ENCODE measurements at places on chromosomes 4 and X.

GRCh38 chrX:69321789-69322188 lies 156.5 kb upstream of the PJA1 start:
- DNase-seq, result no peak

DNA sequence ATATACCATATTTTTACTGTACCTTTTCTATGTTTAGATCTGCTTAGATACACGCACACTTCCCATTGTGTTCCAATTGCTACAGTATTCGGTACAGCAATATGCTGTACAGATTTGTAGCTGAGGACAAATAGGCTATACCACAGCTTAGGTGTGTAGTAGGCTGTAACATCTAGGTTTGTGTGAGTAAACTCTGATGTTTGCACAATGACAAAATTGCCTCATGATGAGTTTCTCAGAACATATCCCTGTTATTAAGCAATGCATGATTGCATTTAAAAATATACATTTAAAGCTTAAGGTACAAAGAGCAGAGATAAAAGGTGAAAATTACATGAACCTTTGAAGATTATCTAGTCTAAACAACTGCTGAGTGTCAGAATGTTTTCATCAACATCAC lies 181.7 kb downstream of the ADGRA3 start:
- no peak for DNase-seq

DNA sequence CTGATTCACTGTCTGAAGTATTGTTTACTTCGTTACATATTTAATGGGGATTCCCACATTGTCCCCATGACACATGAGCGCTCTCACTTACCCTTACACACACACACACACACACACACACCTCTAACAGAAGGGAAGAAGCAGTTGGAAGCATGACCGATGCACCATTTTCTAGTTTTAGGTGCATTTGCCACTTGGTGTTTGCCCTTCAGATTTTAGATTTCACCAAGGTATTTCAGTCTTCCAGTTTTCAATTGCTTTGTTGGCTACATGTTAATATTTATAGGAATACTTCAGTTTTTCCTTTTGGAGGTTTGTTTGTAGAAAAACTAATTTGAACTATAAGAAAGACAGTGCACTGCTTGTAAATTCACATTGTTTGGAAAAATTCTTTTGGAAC lies 3.1 kb downstream of the POU4F2 start:
- no peak for DNase-seq

GRCh38 chr4:185859111-185859510 lies 47.1 kb upstream of the SORBS2 start:
- no peak for DNase-seq

GRCh38 chr4:115154826-115155225 lies 41.4 kb upstream of the NDST4 start:
- DNase-seq, result no peak

DNA sequence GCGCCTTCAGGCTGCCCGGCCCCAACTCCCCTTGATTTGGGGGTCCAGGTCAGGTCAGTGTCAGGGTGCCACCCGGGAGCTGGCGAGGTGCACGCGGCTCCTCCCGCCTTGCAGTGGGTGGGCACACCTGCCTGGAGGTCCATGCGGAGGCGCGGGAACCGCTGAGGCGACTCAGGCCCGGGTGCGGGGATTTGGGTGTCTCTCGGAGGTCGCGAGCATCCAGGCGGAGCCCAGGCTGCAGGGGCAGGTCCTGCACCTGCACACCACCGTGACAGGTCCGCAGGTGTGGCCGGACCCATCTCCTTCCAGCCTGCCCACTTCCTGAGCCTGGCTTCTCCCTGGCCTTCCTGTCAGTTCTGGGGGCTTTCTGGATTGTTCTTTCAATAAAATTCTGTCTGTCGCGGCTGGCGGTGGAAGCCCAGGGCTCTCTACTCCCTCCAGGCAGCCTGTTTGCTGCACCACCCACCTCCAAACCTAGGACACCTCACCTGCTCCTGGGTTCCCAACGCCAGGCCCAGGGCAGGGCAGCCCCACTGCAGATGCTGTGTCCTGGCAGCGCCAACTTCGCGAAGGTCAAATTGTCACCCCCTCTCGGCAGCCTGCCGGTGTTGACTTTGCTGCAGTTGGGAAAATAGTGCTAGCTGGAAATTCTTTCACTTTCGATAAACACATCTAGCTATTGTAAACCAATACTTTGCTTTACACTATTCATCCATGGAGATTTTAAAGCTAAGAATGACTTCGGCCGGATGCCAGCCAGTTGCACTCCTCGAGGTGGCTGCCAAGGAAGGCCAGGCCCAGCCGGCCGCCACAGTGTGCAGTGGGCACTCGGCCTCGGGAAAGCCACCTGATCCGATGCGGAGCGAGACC lies 35.9 kb downstream of the FGFRL1 start:
- DNase-seq, result no peak

- DNase-seq, result no peak
These were observed 49.2 kb downstream of the PJA1 start for GRCh38 chrX:69116077-69116476.

GRCh38 chr4:117447925-117448324 lies 362.5 kb upstream of the TRAM1L1 start:
- peak; percentile 57 for DNase-seq

- peak; percentile 38 for DNase-seq
These were observed 104.7 kb downstream of the RASL11B start for GRCh38 chr4:52966781-52967180.

DNA sequence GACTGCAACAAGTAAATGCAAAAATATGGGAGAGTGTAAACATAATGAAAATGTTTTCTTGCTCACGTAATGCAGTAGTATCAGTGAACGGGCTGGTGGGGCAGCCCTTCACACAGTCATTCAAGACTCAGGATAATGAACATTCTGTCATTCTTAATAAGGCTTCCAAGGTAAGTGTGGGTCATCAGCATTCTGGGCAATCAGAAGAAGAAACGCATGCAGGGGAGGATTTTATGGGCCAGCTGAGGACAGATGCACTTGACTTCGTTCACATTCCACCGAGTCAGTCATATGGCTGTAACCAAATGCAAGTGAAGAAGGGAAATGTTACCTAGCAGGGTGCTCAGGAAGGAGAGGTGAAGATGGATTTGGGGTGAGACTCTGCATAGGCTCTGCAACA lies 68.0 kb upstream of the MAP9 start:
- DNase-seq, result peak; percentile 60

DNA sequence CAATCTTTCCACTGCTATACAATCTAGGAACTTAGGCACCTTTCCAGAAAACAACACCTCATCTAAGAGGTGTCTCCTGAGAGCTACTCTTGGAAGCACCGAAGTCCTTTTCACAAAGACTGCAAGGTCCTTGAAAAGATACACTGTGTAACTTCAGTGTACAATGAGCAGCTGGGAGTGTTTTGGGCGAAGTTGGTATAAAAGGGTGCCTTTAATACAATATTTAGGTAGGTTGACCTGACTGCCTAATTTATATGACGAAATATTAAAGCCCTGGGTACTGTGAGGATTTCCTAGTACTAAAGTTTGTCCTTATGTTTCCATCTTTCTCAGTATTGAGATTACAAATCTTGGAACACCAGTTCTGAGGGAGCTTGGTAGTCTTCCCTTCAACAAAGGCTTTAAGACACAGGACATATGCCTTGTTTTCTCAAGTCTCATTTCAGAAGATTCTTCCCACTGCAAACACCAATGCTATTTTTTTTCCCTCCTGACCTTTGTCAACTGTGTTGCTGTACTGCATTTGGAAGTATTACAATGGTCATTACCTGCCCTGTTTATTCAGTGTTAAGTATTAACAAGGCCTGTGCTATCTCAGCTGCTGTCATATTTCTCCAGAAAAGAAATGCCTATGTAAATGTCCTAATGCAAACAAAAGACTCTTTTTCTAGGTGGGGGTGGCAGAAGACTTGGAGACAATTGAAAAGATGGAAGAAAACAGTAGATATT lies 134.2 kb downstream of the MAML3 start:
- no peak for DNase-seq

- no peak for DNase-seq
These were observed 217.6 kb downstream of the PTTG2 start for GRCh38 chr4:38177641-38178391.
